Kasumi-1 (cell line): ENCODE measurements at places on chromosomes 1 and 21.

DNA sequence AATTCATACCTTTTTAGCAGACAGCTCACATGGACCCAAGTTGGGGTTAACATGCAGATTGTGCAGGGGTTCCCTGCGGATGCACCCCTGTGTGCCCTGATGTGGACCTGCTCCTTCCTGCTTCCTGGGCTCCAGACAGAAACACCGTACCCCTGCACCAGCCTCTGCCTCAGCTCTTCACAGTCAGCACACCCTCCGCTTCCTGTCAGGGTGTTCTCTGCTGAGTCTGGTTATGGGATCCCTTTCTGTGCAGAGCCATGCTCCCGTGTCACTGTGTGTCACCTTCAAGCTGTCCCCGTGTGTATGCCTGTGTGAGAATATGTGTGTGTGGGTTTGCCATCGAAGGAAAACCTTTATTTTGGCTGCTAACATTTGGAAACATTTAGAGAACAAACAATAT, 48.7 kb upstream of the KCNJ15 start:
- peak; percentile 69 for DNase-seq

- peak; percentile 71 for DNase-seq
Observed at GRCh38 chr1:75836528-75837100, 39.9 kb downstream of the MSH4 start.

GRCh38 chr1:59730759-59731478, 83.8 kb upstream of the HOOK1 start:
- no peak for DNase-seq

DNA sequence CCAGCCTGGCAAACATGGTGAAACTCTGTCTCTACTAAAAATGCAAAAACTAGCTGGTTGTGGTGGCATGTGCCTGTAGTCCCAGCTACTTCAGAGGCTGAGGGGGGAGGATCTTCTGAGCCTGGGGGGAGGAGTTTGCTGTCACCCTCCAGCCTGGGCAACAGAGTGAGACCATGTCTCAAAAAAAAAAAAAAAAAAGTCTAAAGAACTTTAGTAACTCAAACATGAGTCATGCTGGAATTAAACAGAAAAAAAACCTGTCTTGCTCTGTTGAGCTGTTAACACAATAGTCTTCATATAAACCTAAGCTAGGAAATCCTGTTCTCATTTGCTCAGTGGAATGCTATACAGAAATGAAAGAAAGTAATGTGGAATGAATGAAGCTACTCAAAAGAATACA, 16.7 kb upstream of the DISP1 start:
- DNase-seq: no peak

DNA sequence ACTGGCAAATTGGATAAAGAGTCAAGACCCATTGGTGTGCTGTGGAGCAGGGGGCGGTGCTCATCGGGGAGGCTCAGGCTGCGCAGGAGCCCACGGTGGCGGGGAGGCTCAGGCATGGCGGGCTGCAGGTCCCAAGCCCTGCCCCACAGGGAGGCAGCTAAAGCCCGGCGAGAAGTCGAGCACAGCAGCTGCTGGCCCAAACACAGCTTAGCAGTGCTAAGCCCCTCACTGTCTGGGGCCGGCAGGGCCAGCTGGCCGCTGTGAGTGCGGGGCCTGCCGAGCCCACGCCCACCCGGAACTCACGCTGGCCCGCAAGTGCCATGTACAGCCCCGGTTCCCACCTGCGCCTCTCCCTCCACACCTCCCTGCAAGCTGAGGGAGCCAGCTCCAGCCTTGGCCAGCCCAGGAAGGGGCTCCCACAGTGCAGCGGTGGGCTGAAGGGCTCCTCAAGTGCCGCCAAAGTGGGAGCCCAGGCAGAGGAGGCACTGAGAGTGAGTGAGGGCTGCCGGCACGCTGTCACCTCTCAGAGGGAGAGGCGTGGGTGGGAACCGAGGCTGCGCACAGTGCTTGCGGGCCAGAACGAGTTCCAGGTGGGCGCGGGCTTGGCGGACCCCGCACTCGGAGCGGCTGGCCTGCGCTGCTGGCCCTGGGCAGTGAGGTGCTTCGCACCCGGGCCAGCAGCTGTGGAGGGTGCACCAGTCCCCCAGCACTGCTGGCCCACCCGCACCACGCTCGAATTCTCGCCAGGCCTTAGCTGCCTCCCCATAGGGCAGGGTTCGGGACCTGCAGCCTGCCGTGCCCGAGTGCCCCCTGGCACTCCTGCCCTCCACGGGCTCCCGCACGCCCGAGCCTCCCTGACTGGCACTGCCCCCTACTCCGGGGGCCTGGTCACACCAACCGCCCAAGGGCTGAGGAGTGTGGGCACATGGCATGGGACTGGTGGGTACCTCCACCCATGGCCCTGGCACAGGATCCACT, 263.4 kb downstream of the GPR52 start:
- DNase-seq: no peak

DNA sequence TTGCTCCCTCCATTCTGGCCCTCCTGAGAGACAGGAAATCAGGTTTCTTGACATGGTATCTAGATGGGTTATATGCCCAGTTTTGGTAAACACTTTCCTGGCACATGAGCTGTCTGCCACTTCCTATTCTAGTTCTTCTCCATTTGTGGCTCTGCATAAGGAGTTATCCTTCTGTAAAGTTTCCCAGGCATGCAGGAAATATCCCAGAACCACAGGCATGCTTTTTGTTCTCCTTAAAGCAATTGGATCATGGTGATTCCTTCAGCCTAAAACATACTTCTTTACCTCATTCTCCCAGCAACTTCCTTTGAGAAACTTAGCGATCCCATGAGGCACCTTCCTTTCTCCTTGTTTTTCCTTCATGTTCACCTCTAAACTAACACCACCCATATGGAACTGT, 199.8 kb downstream of the CRB1 start:
- DNase-seq: no peak

- DNase-seq: no peak
Observed at GRCh38 chr1:70934194-70934961, 113.2 kb downstream of the PTGER3 start.

DNA sequence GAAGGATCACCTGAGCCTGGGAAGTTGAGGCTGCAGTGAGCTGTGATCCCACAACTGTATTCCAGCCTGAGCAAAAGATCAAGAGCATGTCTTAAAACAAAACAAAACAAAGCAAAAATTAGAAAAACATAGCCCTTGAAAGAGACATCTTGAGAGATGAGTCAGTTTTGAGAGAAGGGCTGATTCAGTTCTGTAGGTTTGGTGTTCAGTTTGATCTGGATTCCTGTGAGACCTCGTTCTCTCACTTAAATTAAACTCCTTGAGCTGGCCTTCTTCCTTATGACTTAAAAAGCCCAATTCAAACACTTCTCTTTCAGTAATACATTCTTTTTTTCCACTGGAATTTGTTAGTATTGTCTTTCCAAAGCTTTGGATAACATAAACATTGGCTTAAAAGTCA, 164.2 kb downstream of the NRIP1 start:
- no peak for DNase-seq

GRCh38 chr1:206735553-206736031, 35.0 kb upstream of the IL19 start:
- no peak for DNase-seq

DNA sequence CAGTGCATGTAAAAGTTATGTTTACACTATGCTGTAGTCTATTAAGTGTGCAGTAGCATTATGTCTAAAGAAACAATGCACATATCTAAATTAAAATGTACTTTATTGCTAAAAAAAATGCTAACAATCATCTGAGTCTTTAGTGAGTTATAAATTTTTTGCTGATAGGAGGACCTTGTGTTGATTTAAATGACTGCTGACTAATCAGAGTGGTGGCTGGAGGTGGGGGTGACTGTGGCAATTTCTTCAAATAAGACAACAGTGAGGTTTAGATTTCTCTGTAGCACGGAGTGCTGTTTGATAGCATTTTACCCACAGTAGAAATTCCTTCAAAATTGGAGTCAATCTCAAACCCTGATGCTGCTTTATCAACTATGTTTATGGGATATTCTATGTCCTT, 37.0 kb downstream of the HS2ST1 start:
- DNase-seq: no peak

- peak; percentile 8 for DNase-seq
Observed at GRCh38 chr1:101310506-101310905, 73.7 kb downstream of the S1PR1 start.

GRCh38 chr21:18840239-18840638, 436.7 kb upstream of the TMPRSS15 start:
- peak; percentile 38 for DNase-seq

- DNase-seq: peak; percentile 23
Observed at GRCh38 chr1:156749419-156750118, 1.9 kb downstream of the HDGF start.

- no peak for DNase-seq
Observed at GRCh38 chr1:239706245-239706892, 320.0 kb downstream of the CHRM3 start.

- no peak for DNase-seq
Observed at GRCh38 chr1:8355439-8356255, 37.7 kb downstream of the SLC45A1 start.

DNA sequence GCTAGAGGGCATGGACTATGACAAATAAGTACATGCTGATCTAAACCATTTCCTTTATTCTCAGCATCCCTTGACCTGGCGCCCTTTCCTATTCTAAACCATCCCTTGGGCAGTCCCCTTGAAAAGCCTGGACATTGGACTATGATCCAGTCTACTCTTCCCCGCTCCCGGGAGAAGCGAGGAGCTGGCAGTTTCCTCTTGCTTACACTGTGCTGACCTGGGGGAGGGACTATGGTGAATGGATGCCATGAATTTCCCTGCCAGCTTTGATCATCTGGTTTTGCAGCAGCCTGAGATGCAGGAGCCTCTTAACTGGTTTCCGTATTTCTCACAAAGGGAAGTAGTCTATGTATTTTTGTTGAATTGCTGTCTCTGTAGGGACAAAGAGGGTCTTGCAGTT, 121.7 kb downstream of the KIF26B start:
- peak; percentile 31 for DNase-seq

GRCh38 chr21:42849759-42850412, 29.5 kb downstream of the WDR4 start:
- no peak for DNase-seq

GRCh38 chr21:45302082-45303061, 14.7 kb upstream of the POFUT2 start:
- no peak for DNase-seq

GRCh38 chr1:202252271-202252670, 58.7 kb downstream of the LGR6 start:
- DNase-seq: no peak

- no peak for DNase-seq
Observed at GRCh38 chr1:14606632-14607031, 8.1 kb downstream of the KAZN start.

DNA sequence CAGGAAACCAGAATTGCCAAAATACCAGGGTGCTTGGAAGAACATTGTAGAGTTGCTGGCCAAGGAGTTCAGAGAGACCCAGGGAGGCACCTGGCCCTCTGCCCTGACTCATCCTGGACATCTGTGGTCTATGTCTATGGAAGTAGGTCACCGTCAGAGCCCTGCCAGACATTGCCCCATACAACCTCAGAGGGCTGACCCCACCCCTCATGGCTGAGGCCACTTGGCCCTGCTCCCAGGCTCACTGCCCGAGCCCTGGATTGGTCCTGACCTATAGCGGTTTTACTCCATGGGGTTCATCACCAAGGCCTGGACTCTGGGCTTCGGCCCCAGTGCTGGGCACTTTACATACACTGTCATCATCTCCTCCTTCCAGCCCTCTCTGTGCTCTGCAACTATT, 233.1 kb downstream of the PTPRU start:
- no peak for DNase-seq

GRCh38 chr21:34790834-34791233, 122.0 kb downstream of the CLIC6 start:
- DNase-seq: no peak

- peak; percentile 67 for DNase-seq
Observed at GRCh38 chr21:32653326-32653901, 41.2 kb upstream of the CFAP298 start.

DNA sequence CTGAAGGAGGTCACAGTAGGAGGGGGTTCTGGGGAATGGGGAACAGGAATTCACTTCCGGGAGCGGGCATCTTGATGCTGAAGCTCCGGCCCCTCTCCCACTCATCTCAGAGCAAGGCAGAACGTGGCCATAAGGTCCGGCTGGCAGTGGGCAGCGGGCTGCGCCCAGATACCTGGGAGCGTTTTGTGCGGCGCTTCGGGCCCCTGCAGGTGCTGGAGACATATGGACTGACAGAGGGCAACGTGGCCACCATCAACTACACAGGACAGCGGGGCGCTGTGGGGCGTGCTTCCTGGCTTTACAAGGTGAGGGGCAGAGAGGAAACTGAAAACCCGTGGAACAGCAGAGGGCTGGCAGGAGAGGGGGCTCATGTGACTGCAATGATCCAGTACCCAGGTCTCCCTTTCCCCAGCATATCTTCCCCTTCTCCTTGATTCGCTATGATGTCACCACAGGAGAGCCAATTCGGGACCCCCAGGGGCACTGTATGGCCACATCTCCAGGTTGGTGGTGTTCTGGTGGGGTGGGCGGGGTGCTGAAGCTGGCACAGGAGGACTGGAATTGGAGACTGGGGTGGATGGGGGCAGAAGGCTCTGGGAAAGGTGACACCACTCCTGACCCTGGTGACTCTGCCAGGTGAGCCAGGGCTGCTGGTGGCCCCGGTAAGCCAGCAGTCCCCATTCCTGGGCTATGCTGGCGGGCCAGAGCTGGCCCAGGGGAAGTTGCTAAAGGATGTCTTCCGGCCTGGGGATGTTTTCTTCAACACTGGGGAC, 3.0 kb downstream of the SLC27A3 start:
- no peak for DNase-seq

GRCh38 chr1:167708940-167709389, 12.8 kb upstream of the MPZL1 start:
- DNase-seq: peak; percentile 75

DNA sequence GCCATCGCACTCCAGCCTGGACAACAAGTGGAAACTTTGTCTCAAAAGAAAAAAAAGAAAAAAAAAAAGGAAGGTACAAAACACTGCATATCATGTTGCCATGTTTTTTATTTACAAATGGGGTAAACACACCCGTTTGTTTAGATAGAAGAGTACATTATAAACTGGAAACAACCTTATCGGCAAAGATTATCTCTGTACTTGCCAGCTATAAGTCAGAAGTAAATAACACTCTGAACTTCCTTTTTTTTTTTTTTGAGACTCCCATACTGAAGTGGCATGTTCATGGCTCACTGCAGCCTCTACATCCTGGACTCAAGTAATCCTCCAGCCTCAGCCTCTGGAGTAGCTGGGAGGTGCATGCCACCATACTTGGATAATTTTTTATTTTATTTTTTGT, 21.9 kb downstream of the USP48 start:
- peak; percentile 20 for DNase-seq

DNA sequence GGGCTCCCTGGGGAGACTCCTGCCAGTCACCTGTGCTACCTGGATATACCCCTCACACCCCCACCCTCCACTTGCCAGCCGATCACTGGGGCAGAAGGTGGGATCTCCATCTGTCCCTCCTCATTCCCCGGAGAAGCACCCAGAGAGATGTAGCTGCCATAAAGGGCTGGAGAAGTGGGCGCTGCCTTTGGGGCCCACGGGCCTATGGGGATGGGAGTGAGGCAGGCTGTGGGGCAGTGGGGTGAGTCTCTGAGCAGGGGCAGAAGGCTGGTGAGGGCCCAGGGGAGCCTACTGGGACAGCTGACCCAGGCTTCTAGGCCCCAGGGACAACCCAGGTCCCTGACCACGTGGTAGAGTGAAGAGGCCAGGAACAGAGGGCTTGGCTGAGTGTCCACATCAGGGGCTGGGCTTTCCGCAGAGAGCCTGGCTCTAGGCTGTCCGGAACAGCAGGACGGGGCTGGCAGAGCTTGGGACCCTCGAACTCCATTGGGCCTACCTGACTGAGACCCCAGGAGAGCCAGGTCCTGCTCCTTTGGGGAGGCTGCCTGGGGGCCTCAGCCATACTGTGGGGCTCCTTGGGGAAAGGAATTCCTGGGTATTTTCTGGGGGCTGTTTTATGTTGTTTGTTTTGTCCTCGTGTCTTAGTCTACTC, 205.9 kb upstream of the VAMP3 start:
- DNase-seq: no peak
